ENCODE measurements at places on chromosomes 2 and 18.

DNA sequence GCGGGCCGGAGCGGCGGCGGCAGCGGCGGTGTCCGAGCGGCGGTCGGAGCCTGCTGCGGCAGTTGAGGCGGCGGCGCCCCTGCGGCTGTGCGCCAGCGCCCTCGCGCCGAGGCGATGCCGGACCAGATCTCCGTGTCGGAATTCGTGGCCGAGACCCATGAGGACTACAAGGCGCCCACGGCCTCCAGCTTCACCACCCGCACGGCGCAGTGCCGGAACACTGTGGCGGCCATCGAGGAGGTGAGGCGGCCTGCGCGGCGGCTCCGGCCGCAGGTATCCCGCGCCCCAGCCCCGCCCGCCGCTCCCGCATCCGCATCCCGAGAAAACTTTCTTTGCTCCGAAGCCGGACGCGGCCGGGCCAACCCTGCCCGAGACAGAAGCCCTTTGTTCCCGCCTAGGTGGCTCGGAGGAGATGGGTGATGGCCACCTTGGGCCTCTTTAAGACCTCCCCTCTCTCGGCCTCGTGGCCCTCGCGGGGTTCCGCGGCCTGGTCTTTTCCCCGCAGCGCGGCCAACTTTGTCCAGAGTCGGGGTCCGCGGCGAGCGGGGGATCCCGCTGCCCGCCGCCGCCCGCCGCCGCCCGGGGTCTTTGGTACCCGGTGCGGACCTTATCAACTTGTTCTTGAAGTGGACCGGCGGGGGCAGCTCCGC lies 504 bp downstream of the ASAP2 start:
- DNase-seq, result no peak

GRCh38 chr2:68739595-68740399 lies 5.2 kb downstream of the ARHGAP25 start:
- no peak for DNase-seq

DNA sequence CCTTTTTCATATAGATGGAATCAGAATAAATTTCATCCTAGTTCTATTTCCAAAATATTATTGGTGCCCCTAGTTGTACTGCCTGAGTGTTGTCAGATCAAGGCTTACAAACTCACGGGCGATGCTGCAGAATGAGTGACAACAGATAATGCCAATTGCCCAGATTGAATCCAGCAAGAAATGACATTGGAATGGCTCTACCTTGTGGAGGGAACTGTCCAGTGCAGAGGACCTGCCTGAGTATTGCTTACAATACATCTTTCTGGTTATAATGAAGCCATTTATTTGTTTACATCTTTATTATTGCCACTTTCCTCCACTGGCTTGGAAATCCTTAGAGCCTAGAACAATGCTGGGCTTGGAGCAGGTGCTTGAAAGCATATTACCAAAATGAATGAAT lies 7.8 kb upstream of the IL1R2 start:
- no peak for DNase-seq

DNA sequence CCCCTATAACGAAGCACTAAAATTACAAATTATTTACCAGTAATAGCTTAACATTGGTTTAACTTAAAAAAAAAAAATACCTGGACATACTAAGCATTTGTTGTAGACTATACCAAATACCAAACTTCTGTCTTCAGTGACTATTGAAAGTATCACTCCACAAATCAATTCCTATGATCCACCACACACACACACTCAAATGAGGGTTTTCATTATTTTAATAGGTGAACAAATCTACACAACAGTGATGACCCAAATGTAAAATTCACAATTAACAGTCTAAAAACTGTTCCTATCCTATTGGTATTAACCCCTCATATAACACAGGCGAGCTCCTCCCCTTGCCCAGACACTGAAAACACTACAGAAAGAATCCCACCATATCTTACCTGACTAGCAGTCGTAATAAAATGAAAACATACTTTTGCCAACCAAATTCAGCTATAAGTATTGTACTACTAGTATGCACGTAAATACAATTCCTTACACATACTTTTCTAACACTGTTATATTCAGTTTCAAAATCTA lies 2.5 kb downstream of the SP3 start:
- DNase-seq, result no peak

DNA sequence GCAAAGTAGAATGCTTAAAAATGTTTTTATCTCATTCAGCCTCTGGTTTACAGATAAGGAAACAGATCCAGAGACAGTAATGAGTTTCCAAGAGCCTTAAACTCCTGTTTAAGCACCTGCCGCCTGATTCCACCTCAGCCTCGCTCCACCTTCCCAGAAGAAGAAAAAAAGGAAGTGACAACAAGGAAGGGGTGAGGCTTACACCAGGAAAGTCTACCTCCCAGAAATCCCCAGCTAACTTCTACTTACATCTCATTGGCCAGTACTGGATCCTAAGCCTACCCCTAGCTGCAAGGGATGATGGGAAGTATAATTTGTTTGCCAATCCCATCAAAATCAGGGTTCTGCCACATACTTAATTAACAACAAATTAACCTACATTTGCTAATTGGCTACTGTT lies 15.3 kb upstream of the ARID5A start:
- DNase-seq, result no peak

- no peak for DNase-seq
Observed at GRCh38 chr2:41038408-41038807, 586.5 kb upstream of the SLC8A1 start.

Measured in stimulated activated CD4-positive, alpha-beta T cell treated with anti-CD3 and anti-CD28 coated beads, Interleukin-12 subunit alpha, Interleukin-12 subunit beta, amount 100 ng/mL, for 24 hours (primary cell).